Fibroblast of skin of right quadriceps (primary cell): ENCODE measurements at places on chromosomes 5 and 9.

DNA sequence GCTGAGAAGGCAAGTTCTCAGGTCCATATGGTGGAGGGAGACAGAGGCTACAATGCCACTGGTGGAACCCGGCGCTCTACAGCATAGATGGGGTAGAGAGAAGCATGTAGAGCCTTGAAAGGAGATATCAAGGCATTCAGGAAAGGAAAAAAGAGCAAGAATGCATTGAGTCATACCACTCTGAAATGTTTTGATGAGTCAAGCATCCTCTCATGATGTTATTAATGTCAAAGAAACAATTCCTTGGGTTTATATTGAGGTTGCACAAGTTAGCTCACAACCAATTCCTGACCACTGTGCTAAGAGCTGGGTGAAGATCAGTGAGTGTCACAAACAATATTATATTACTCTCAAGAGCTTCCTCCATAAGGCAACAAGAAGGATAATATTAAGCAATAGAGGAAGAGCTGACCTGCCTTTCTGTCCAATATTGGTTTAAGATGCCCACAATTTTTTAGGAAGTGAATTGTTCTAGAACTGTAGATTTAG, 178.0 kb downstream of the RFK start:
- DNase-seq, result peak; percentile 96

GRCh38 chr9:92385001-92385400, 19.4 kb downstream of the OGN start:
- peak; percentile 46 for DNase-seq

DNA sequence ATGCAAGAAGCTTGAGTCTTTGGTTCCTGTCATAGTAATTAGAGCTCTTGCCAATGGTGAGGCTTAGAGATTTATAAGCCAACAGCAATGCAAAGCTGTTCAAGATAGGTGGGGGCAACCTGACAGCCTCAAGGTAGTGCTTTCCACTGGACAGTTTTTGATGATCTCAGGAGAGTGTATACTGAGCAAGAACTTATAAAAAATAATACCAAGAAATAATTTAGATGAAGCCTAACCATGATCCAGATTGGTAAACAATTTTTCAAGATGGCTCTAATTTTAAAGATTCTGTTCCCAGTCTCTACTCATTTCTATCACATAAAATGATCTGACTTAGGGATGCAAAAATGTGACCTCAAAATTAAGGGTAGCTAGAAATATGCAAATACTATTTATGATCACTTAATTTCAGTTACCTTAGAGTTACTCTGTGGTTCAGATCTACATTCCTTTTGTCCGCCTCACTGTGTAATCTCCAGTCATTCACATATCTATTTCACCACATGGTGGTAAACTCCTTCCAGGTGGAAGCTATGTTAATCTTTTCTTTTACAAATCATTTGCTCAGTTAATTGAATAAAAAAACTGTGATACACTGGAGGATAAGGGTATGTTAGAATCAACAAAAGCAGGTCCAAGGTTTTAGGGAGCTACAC, 1228.0 kb upstream of the C9orf72 start:
- DNase-seq, result no peak

- DNase-seq, result no peak
Observed at GRCh38 chr5:59430066-59430685, 463.4 kb downstream of the PDE4D start.

GRCh38 chr9:105216440-105217178, 27.8 kb upstream of the SLC44A1 start:
- peak; percentile 14 for DNase-seq

DNA sequence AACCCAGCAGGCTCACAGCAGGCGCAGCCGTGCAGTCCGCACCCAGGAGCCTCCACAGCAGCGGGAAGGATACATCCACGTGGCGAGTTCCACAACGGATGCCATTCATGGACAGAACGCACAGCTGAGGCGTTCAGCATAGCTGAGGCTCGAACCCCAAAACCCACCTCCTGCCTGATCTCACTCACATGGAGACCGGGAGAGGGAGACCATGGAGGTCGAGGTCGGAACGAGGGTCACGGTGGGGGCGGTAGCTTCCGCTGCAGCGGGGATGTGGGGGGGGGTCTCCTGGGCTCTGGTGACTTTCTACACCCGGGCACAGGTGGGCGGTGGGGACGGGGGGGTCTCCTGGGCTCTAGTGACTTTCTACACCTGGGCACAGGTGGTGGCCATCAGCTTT, 17.5 kb downstream of the TERT start:
- DNase-seq, result no peak

DNA sequence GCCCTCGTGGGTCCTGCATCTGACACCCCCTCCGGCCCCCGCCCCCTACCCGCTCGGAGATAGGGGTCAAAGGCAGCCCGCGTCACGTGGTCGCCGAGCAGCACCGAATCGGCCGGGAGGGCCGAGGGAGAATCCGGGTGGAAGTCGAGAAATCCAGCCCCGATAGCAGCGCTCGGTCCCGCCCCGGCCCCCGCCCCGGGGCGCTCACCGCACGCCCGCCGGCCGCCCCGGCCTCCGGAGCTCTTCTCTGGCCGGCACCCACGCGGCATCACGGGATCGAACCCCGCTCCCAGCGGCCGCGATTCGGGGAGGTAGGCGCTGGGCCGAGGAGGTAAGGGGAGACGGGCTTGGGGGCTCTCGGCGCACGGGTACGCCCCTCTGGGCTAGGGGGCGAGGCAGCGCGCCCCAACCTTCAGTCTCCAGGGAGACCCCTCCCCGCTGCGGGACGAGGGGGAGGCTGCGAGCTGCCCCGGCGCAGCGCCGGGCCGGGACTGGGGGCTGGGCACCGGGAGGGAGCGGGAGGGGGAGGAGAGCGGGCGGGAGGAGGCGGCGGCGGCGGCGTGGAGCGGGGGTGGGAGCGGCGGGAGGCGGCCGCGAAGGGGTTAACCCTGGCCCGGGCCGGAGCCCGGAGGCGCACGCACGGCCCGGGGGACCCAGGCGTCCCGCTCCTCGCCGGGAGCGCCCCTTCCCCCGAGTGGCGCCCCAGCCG, 22.1 kb upstream of the NDST1 start:
- peak; percentile 59 for DNase-seq

- peak; percentile 74 for DNase-seq
Observed at GRCh38 chr5:142063878-142064331, 44.7 kb upstream of the NDFIP1 start.

GRCh38 chr5:132223861-132224260, 3.8 kb downstream of the P4HA2 start:
- no peak for DNase-seq

DNA sequence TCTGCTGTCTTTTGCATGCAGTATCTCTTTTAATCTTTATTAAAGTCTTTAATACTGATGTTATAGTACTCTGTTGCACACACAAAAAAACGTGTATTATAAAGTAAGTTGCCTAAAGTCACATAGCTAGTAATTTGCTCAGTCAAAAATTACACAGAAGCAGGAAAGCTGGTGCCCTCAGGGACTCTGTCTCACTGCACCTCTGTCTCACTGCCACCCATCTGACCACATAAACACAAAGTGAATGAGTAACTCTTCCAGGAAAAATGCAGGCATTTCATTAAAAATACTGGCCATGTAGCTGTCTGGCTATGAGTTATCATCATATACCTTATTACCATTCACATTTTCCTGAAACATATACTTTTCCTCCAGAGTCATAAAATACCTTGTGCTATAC, 591.7 kb downstream of the CSNK1G3 start:
- peak; percentile 27 for DNase-seq

- no peak for DNase-seq
Observed at GRCh38 chr9:108517651-108518365, 338.0 kb downstream of the ACTL7B start.
